ENCODE measurements at places on chromosomes 3 and 15.
A peak's percentile ranks its signal among the peaks of the same experiment; 100 is the strongest.

GRCh38 chr3:33372218-33373081 is 67.8 kb downstream of the UBP1 start:
- peak; percentile 28 for DNase-seq

DNA sequence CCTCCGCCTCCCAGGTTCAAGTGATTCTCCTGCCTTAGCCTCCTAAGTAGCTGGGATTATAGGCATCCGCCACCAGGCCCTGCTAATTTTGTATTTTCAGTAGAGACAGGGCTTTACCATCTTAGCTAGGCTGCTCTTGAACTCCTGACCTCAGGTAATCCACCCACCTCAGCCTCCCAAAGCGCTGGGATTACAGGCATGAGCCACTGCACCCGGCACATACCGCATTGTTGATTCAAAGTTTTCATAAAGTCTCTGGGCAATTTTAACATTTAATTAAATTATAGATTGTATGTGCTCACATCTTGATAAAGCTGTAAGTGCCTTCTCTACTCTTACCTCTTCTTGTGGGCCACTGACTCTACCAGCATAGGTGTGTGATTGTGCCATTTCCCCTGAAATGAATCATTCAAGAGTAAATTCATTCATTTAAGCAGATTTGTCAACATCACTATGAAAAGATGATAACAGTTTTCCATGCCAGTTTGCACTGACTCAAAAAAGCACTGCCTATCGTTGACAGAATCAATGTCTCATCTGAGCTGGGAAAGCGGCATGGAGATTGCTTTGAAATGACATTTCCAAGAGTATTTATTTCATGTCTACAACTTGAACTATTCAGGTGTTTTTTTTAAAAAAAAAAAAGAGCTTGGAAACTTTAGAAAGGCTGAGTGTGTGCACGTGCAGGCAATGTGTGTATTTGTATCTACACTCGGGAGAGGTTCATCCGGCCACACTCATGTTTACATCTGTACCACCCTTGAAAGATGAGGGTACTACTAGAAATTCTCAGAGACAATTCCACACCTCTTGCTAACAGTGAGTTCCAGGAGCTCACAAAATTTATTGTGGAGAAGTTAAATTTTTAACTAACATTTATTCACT is 3.5 kb downstream of the BCL2A1 start:
- no peak for DNase-seq

GRCh38 chr3:40201770-40202169 is 107.7 kb upstream of the EIF1B start:
- no peak for DNase-seq

DNA sequence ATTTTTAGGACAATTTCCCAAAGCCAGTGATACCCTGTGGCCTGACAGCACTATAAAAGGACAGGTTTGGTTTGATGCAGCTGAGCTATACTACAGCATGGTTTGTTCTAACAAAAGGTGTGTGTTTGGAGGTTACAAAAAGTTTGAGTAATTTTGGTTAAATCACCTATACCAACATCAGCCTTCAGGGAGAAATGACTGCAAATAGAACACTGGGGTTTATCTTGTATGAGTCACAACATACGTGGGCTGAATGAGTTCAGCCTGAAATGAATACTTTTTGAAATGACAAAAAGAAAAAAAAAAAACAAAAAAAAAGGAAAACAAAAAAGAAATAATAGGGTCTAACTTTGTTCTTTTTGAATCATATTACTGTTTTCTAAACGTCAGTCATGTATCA is 345.7 kb downstream of the CNTN3 start:
- DNase-seq = no peak

GRCh38 chr15:34188711-34189110 is 21.2 kb downstream of the KATNBL1 start:
- DNase-seq = no peak

DNA sequence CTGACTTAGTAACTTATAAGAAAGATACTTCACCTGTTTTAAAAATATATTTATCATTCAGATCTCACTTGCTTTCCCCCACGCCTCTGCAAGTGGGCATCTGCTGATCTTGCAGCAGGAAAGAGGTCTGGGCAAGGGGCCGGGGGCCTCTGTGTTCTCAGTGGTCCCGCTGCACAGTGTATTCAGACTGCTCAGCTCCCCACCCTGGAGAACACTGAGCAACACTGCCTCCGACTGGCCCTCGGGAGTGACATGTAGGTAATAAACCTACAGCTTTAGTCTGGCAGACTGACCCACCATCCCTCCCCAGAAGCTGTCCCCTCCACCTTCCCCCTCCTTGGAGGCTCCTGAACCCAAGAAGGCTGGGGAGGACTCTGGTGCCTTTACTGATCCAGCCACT is 43.8 kb downstream of the GABRB3 start:
- no peak for DNase-seq

DNA sequence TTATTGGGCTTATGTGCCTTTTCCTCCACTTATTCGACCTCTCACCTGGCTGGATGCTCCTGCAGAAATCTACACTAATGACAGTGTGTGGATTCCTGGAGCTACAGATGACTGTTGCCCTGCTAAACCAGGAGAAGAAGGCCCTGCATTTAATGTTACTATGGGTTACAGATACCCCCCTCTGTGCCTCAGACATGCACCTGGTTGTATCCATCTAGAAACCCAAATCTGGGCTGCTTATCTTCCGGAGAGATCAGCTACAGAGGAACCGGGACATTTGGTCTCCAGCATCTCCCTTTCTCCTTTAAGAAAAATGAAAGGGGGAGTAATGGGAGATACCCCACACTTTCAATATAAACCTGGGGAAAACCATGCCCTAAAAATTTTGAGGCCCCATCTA is 710.0 kb downstream of the ROBO1 start:
- DNase-seq = no peak

DNA sequence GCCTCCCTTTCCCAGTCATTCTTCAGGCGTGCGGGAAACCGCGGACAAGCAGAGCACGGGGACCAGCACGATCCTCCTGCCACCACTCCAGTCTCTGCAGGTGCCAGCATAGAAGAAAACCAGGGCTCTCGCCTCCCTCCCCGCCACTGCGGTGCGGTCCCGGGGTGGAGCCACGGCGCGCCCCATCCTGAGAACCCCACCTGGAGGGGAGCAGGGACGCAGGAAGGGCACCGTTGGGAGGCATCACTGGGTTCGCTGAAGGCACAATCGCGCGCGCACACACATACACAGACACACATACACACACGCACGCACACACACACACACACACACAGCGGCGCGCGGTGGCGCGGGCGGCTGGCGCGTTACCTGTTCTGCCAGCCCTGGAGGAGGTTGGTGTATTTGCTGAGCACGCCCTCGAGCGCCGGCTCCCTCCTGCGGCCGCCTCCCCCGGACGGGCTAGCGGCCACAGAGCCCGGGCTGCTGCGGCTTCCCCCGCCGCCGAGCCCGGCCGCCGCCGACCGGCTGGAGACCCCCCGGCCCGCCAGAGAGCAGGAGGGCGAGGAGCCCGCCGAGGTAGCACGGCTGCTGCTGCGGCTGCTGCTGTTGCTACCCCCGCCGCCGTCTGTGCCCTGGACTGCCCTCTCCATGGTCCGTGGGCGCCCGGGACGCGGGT is 394 bp downstream of the OSBPL10 start:
- DNase-seq = no peak

DNA sequence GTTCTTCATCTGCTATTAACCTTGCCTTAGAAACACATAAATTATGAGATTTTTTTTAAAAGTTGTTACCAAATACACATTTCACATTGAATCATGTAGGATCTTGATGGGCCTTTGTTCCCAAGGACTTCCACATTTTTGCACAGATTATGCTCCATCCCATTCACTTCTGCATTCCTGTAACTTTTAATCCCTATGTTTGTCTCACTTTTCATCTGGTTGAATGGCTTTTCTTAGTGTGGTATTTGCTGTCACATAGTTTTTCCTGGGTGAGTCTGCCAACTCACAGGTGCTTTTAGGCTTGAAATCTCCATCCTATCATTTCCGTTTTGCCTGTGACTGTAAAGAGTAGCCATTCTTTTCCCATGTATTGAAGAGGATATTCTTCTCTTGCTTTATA is 297.2 kb upstream of the TPRG1 start:
- DNase-seq = no peak

DNA sequence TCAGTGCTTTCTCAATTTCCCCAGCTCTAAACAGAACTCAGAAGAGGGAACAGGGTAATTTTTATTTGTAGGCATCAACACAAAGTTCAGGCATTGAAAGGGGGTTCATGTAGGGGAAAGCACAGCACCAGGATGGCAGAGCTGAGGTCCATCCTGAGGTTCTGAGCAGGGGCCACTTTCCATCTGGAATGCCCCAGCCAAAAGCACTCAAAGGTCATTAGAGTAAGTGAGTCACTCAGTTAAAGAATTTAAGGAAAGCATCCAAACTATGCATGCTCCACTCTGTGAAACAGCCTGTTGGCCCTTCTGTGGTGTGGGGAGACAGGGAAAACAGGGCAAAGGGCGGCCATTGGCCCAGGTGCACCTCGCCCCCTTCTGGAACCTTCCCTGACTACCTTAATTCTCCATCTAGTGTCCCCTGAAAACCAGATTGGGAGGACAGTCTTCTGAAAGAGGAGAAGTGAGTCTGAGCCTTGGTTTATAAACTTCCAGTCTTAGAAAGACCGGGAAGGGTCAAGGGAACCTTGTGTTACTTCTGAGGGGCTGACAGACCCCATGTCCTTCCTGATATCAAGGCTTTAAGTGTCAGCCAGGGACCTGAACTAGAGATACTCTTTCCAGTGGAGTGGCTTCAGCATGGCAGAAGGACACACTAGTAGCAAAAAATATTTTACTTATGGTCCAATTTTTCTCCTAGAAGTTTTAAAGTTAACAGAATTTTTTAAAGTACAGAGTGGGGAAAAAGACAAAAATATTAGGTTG is 133.3 kb downstream of the MYLK start:
- peak; percentile 80 for DNase-seq

GRCh38 chr3:110533089-110533488 is 538.5 kb upstream of the NECTIN3 start:
- DNase-seq = no peak

DNA sequence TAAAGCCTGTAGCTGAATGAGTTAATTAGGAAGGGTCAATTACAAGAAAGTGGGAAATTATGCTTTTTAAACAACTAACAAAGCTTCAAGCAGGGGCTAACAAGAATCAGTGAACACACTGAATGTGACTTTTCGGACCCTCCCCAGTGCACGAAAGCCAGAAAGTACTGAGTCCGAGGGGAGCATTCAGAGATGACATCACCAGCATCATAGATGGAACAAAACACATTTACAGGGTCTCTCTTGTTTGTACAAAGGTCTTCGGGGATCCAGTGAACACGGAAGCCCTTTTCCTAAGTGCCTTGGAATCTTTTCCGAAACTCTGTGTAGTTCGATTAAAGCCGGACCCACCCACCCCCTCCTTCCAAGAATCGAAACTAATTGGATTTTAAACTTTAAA is 829 bp downstream of the DCP1A start:
- no peak for DNase-seq

DNA sequence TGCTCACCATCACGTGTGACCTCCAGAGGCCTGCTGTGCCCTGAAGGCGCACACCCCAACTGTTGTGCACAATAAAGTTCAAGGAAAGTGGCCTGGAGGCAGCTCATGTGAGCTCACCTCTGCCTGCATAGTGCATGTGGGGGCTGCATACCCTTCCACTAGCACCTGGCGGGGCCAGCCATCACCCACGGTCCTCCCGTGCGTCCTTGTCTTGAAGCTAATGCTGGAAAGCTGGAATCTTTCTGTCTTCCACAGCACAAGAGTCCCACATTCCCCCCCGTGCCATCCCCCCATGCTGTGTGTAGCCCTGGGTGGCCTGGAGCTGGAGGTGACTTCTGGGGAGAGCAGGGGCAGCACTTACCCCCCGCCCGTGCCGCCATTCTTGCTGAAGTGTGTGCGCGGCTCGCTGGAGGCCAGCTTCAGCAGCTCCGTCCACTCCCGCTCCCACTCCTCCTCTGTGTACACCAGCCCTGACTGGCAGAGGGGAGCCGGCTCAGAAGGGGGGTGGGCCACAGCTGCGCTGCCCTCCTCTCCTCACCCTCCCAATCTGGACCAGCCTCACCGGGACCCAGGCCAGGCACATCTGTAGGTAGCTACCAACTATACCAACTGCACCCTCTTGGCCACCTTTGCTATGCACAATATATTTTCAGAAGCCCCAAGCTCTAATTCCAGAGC is 199.5 kb downstream of the KLF13 start:
- DNase-seq = no peak

- peak; percentile 83 for DNase-seq
These were observed 19.6 kb downstream of the PPARG start for GRCh38 chr3:12308517-12308916.

DNA sequence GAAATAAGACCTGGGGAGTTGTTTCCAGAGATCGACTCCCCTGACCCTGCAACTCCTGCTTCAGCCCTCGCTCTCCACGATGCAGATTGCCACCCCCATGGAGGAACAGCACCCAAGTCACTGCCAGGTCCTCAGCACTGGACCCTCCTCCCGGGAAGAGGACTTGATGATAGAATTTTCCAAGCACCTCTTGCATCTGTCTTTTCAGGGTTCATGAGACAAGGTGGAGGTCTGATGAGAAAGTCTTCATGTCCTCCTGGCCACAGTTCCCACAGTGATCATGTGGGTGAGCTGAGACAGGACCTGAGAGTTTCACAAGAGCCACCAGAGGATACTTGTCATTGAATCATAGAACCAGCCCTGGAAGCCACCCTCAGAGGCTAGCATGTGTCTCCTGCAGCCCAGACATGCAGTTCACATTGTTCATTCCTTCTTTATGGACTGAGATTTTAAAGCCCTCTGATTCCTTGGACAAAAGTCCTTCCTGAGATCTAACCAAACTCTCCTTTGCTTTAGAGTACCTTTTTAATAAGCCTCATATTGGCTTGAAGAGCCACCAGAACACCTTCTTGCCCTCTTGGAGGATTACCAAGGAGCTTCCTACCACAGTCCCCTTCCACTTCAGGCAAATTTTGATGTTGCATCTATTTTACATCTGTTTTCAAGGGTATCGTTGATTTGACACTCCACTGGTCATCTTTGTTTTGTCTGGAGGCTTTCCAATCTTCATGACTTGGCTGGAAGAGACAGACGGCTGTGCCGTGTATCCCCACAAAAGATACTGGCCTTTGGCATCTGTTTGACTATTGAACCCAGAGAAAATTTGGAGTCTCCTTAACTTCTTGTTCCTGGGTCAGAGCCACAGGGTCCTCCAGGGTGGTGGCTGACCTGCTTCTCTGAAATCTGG is 224.8 kb upstream of the BHLHE40 start:
- DNase-seq = no peak

- no peak for DNase-seq
These were observed 160.9 kb upstream of the GALNT15 start for GRCh38 chr3:16013568-16013967.

- no peak for DNase-seq
These were observed 38.8 kb downstream of the NGLY1 start for GRCh38 chr3:25744470-25744869.

DNA sequence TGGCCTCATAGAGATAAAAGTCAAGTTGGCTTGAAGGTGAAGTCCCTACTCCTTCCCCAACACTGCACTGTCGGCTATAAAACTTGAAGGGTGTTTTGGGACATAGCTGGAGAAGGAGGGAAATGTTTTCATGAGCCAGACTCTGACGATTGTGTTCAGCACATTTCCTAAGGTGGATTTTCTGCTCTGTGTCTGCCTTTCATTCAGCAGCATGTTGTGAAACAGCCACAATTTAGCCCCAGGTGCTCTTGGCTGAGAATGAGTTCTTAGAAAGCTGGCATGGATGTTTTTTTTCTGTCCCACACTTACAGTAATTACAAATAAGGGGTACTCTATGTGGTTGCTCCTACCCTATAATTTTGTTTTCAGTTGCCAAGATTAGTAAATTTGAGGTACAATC is 492.4 kb downstream of the MCTP2 start:
- DNase-seq = no peak
